ENCODE measurements at places on chromosomes 1 and 21.

DNA sequence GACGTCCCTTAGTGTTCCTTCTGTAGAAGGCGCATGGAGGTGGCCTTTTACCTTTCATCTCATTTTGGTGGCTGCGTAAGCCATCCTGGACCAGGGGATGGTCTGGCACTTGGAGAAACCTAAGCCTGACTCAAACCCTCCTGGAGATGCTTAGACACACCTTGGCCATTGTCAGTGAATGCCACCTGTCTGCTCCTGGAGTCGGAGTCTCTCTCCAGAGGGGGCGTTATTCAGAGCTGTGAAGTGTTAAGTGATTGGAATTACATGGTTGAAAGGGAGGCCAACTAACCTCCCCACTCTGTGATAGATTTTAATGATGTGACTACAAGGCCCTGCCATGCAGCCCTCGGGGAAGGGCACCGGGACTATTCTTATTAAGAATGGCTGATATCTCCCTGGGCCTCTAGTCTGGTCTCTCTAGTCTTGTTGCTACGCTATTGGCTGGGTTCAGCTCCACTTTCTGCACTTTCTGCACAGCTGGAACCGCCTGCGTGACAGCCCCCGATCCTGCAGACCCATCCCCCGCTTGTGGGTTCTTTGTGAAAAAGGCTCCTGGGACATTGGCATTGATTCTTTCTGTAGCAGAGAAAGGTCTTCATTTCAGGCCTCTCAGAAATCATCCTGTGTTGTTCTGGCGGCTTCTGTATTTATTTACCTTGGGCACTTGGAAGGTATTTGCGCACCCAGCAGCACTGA is 4.2 kb downstream of the RASSF5 start:
- DNase-seq, result no peak

GRCh38 chr1:202259705-202260104 is 66.1 kb downstream of the LGR6 start:
- no peak for DNase-seq

- DNase-seq, result no peak
These were observed 31.1 kb downstream of the PADI6 start for GRCh38 chr1:17403081-17403480.

- no peak for DNase-seq
These were observed 9.7 kb downstream of the CNTN2 start for GRCh38 chr1:205052690-205053089.

- DNase-seq, result no peak
These were observed 95.6 kb downstream of the RGS2 start for GRCh38 chr1:192904438-192904895.
